ENCODE measurements at places on chromosomes 3 and 15.

DNA sequence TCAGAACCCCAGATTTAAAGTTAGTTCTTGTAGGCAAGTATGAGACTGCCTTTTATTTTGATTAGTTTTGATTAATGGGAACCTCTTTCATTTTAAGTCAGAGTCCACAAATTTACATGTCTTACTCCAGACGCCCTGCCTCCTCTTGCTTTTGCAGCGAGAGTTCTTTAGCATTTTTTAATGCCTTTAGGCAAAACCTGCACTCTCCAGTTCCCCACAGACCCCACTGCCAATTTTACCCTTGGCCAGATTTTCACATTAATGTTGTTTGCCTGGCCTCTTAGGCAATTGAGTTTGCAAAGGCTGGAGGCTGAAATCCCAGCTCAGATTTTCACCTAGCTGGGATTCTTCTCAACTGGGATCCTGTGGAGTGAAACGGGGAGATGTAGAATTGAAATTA is 85.8 kb downstream of the GAP43 start:
- no peak for DNase-seq

- DNase-seq, result no peak
Measured at GRCh38 chr3:56054844-56055243, 413.4 kb downstream of the ERC2 start.

DNA sequence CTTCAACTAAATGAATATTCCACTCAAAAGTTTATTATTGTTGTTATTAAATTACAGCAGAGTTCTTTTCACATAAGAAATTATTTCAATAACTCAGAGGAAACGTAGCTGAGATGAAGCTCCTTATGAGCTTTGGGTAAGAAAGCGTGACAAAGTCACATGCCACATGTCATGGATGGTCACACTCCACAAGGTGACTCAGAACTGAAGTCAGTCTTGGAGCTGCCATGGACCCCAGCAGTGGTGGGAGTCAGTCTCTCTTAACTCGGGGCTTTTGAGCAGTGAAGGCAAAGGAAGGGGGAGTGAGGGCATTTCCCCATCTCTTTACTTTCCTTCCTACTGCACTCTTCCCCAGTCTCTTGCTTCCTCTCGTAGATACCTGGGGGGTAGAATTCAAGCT is 87.5 kb upstream of the FAM3D start:
- no peak for DNase-seq

- no peak for DNase-seq
Measured at GRCh38 chr3:27637346-27637995, 84.7 kb downstream of the EOMES start.

DNA sequence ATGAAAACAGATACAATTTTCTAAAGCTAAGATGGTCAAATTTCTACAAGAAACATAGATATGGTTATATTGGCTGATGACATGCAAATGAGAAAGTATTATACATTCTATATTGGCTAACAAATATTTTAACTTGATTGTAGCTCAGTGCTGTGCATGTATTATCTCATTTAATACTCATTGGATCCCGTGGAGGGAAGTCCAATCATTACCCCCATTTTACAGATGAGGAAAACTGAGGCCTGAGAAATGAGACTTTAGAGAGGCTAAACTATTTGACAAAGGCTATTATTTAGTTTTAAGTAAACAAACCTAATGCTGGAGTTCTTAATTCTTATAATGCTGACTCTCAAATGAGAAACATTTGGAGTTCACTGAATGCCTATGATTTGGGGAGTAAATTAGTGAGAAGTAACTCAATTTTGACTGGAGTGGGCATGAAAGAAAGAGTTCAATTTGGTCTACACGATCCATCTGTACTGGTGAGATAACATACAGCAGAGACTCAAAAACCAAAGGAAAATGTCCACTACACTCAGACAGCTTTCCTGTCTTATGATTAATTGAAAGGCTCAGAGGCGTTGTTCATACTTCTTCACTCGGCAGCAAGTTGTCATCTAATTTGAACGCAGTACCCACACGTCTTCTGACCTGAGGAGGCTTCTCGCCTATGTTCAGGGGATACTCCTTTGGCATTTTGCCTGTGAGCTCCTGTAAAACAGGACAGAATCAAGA is 72.2 kb upstream of the LMOD3 start:
- DNase-seq, result no peak

- no peak for DNase-seq
Measured at GRCh38 chr15:58293622-58294550, 137.9 kb upstream of the LIPC start.

- no peak for DNase-seq
Measured at GRCh38 chr3:135490219-135490915, 475.2 kb upstream of the PPP2R3A start.
